ENCODE measurements at places on chromosomes 11 and 22.

DNA sequence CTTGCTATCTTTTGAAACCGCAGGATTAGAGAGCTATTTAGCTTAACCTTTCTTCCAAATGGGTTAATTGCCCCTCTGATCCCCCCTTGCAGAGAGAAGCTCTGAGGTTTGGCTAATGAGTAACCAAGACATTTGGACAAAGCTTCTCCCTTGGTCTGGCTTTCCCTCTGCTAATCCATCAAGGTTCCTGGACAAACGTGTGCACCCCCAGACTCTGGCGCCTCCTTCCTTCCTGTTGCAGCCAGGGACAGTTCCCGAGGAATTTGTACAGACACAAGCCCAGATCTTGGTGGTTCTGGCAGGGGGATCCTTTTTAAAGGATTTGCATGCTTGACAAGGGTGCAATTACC, 1.6 kb downstream of the KIAA1671 start:
- DNase-seq, result no peak

- no peak for DNase-seq
These were observed 56.8 kb downstream of the IGLL5 start for GRCh38 chr22:22944268-22944985.

GRCh38 chr22:26570115-26570514, 19.8 kb downstream of the TPST2 start:
- no peak for DNase-seq

GRCh38 chr11:125262194-125262829, 97.8 kb downstream of the PKNOX2 start:
- DNase-seq, result no peak

- DNase-seq, result no peak
These were observed 5.5 kb downstream of the INS start for GRCh38 chr11:2155511-2155910.

- no peak for DNase-seq
These were observed 82.9 kb downstream of the MYO18B start for GRCh38 chr22:25824828-25825423.

- DNase-seq, result no peak
These were observed 120.6 kb downstream of the CD44 start for GRCh38 chr11:35259529-35259928.

GRCh38 chr11:79458709-79459108, 17.9 kb upstream of the TENM4 start:
- no peak for DNase-seq

- no peak for DNase-seq
These were observed 75.3 kb downstream of the MED15 start for GRCh38 chr22:20582520-20583361.

- DNase-seq, result no peak
These were observed 431.3 kb downstream of the TBC1D22A start for GRCh38 chr22:47193606-47194329.

- DNase-seq, result no peak
These were observed 137.2 kb upstream of the MTMR2 start for GRCh38 chr11:96061069-96061468.

DNA sequence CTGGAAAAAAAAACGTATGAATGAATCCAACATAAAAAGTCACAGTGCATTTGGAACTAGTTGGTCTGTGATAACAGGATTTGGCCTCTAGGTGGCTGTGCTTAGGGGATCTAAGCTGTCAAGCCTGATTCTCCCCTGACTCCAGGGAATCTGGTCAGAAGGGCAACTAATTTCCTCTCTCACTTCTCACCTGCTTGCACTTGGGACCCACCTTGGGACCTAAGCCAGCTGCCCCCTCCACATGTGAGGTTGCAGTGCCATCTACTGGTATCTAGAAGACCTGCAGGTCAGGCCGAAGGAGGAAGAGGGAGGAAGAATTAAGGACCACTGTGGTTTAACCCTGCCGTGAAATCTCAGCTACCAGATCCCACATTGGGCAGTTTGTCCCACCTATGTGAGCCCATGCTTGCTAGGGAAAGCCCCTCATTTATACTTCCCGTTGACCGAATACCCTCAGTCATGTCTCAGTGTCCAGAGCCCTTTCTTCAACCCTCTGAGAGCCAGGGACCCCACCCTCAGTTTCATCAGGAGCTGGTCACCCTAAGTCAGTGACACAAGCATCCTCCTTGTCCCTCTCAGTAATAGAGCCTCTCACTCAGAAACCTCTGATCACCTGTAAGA, 33.2 kb upstream of the CAVIN3 start:
- DNase-seq, result no peak

- DNase-seq, result no peak
These were observed 106.5 kb downstream of the TMEM135 start for GRCh38 chr11:87144252-87144651.

DNA sequence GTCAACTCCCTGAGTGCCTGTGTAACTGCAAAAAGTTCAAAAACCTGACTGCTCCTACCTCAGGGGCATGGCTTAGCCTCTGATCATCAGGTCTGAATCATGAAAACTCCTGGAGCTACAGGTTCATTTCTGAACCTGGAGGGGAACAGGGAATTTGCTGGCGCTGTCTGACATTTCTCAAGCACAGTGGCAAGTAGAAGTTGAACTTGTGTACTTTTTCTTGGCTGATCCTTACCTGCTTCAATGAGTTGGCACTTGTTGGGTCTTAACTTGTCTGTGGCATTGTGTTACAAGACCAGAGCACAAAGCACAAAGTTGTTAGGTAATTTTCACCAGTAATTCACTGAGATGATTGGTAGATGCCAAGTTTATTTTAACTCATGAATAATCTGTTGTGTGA, 3.3 kb downstream of the TMEM109 start:
- no peak for DNase-seq

DNA sequence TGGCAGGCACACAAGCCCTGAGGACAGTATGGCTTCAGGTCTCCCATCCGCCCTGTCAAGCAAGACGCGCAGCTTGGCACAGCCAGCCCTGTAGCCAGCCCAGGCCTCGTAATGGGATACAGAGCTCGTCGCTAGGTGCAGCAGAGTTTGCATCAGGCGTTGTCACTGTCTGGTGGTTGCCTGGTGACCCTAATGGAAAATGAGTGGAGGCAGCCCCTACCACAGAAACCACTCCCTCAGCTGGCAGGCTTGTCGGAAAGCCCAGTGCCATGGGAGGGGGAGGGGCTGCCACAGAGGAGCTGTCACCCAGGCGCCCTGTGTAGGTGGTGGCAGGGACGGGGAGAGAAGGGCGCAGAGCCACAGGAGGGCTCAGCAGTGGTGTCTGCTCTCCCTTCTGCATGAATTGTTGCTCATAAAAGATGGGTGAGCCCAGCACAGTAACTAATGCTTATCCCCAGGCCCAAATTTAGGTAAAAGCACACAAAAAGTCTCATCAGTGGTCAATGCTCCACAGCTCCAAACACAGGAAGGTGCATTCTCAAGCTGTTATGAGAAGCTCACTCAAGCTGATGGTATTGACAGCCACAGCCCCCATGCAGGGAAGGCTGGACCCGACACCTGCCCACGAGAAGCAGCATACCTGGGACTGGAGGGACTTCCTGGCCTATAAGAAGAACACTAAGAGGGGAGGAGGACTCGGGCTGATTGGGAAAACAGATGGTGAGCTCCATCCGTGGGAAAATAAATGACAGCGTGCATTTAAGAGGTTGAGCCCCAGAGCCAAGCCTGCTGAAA, 164.6 kb downstream of the ETS1 start:
- no peak for DNase-seq

All from AG09309 (cell line).